Sciatic nerve (tissue), 2 donors: ENCODE measurements at places on chromosomes 1 and 21. TPM values are rescaled to one million over a fixed set of nuclear protein-coding genes. Genes with fewer than 3 reads are reported as not detected.

- DNase-seq, result no peak
Observed at GRCh38 chr1:222547944-222548671, at the start of gene HHIPL2. Gene HHIPL2, minus strand, starts transcription at chr1:222548104. Its CDS starts 60 bp downstream, at chr1:222548044.

- no peak for DNase-seq
Observed at GRCh38 chr1:194084755-194085154, 898.3 kb upstream of the B3GALT2 start.

GRCh38 chr1:207619871-207620542 is 24.9 kb upstream of the CR1L start:
- no peak for DNase-seq

DNA sequence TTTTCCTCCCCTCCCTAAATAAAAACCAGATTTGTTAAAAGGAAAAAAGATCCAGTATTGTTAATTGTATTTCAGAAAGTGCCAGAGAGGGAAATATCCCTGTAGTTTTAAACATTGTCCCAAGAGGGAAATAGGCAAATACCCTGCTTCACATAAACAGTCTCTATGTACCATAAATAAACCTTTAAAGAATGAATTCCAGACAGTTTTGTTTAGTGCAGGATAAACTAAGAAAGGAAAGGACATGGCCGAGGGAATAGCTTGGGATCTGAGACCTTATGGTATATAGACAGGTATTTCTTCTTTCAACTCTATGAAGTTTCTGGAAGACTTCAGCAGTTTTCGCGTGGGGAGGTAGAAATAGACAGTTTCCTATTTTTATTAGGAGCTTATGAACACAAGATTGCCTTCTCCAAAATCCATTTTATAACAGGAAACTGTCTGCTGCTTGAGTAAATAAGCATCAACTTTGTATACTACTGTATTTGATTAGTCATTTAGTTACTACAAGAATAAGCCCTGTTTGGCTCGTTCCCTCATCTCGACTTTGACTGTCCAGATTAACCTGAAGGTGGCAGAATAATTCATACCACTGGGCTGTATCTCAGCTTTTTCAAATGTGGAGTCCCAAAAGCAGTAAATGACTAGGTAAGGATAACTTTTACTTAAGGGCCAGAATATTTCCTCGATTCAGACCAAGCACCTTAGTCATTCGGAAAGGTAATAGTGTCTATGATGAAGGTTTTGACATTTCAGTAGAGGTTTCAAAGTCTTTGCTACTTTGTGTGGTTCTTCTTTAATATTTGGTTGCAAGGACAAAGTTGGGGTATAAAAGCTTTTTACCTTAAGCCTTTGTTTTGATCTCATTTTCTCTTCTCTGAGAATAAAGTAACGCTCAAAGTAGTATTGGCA is 177.5 kb downstream of the VPS13D start:
- DNase-seq, result no peak

Gene TEKT2
- total RNA-seq, result 0.98 TPM

DNA sequence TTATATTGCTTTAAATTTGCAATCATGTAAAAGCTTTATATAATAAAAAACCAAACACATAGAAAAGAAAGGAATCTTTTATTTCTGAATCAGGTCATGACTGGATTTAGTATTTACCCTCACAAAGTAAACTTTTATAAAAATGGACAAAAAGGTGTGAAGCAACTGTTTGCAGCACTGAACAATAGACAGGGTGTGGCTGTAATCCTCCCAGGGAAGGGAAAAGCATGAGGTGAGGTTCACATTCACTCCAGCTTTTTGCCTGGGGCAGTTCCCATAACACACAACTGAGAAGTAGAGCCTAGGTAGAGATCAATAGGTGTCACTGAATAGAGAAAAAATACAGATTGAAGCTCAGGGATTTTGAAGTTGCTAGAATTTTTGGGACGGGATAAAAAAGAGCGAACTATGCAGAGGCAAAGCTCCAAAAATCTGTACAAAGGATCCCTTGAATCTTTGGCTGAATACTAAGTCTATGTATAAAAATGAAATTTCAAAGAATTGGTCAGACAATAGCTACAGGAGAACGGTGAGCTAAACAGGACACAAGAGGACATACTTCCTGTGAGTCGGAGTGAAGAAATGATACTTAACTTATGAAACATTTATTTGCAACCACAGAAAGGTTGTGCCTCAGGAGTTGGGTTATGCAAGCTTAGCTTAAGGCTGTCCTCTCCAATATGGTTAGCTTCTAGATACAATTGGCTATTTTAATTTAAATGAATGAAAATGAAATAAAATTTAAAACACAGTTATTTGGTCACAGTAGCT is 162.0 kb upstream of the ZP4 start:
- no peak for DNase-seq

Gene STXBP3
- 78.0 TPM for total RNA-seq

DNA sequence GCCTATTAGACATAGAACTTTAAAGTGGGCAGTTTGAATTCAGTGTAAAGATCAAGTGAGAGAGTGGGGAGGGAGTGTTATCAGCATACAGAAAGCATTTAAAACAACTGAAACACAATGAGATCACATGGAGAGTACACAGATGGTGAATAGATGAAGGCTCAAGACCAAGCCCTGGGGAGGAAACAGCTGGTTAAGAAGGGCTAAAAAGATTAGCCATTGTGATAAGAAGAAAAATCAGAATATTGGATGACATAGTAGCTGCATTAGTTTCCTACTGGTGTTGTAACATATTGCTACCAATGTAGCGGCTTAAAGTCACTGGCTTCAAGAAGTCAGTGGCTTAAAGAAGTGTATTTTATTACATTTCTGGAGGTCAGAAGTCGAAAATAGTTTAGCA is 443.4 kb upstream of the RGS18 start:
- no peak for DNase-seq

- DNase-seq, result no peak
Observed at GRCh38 chr1:30444401-30444800, 279.0 kb downstream of the MATN1 start.

DNA sequence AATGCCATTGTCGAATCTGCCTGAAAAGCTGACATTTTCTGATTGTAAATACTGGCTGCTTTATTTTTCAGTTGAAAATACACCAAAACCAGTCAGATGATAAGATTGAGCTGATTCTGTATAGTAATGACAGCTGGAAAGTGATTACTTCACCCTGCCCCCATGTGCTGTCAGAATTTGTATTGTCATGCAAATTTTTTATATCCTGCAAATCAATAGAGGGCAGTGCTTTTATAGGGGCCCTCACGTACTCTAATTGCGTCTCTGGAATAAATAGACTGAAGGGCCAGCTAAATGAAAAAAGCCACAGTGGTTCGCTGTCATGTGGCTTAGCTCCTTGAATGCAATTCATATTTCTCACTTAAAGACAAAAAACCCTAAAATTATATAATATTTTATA is 208.6 kb downstream of the LHX8 start:
- DNase-seq, result no peak

Gene GJA9
- not detected for total RNA-seq

- DNase-seq, result no peak
Observed at GRCh38 chr1:218728898-218729565, 383.9 kb downstream of the TGFB2 start.

Gene CYP4B1
- total RNA-seq, result 20.9 TPM

DNA sequence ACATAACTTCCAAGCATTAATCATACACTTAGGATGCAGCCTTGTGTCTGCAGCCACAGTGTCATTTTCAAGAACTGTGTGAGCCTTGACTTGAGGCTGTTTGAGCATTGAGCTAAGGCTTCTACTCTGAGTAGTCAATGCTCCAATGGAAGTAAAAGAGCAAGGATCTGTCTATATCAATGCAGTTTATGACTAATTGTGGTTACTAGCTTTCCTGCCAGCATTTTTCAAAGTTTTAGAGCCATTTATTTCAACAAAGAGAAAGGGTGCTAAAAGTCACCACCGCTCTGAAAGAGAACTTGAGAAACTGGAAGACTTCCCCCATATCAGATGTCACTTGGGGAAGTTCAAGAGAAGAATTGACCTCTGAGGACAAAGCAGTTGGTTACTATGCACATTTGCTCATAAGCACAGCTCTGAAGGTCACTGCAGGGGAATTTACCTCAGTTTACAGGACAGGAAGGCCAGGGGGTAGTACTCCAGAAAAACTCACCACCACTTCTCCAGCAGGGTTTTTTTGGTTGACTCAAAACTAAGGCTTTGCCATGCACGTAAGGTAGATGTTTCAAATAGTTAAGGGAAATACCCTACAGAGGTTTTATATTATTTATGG is 24.5 kb upstream of the RGS1 start:
- no peak for DNase-seq

DNA sequence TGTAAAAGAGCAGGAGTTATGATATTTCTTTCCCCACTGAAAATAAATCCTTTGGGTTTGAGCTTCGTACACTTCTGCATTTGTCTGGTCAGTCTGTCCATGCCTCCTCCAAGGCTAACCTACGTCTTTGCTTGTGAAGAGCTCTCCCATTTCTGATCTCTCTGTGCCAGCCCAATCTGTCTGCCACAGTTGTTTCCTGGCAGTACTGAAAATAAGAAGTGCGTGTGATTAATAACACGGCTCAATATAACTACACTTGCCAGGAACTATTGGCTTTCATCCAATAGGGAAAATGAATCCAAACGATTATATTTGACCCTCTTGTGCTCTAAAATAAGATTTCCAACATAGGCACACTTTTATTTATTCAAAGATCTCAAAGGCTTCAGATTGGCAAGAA is 19.2 kb upstream of the COL24A1 start:
- DNase-seq, result no peak

Gene TUFT1
- 3.2 TPM for total RNA-seq

Gene LIN28A
- total RNA-seq, result not detected

DNA sequence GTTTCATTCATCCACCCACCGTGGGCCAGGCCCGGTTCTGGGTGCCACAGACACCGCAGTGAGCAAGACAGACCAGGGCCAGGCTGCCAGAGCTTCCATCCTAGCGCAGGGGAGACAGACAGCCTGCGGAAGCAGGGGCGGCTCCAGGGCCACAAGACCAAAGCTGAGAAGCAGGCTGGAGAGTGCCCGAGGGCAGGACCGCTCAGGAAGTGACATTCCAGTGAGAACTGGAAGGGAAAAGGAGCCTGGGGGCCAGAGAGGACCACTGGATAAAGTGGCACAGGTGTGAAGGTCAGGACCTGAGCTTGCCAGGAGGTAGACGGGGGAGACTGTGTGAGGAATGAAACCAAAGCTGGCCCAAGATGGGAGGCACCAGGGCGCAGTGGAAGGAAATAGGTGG is 59.5 kb upstream of the EFHD2 start:
- DNase-seq, result no peak

DNA sequence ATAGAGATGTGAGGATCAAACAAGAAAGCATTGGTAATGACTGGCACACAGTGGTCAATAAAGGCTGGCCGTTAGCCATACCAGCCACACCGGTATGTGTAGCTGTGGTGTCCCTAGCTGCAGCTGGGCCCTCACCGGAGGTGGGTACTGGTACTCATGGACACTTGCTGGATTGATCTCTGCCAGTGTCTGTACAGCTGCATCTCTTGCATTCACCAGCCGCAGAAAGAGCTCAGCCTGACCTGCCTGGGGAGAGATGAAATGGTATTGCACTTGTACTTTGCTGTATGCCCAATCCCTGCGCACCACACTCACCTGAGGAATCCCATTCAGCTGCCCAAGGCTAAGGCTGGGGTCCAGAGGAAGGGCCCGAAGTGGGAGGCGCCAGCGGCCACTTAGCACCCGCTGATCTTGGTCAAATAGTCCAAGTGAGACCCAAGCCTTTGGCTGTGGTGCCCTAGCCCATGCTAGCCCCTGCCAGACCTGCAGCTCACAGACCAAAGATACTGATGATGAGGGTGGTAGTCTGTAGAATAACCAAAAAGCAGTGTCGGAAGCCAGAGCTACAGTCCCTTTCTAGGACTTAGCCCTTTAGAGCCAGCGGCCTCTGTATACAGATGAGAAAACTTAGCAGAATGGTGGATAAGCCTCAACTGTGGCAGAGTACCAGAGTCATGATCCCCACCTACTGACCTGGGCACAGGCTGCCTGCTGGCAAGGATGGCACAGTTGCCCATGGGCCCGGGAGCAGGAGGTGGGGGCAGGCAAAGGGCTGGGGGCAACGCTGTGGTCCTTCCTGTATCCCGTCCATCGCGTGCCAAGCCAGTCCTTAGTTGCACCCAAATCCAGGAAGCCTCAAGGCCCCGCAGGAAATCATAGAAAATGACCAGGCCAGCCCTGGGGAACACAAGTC is 3.0 kb downstream of the CCDC17 start:
- DNase-seq, result no peak

Gene RAP1GAP
- 14.7 TPM for total RNA-seq

Gene HTR1D
- total RNA-seq, result 2.1 TPM

GRCh38 chr1:52633291-52633754 is 355 bp downstream of the SHISAL2A start:
- DNase-seq, result no peak

DNA sequence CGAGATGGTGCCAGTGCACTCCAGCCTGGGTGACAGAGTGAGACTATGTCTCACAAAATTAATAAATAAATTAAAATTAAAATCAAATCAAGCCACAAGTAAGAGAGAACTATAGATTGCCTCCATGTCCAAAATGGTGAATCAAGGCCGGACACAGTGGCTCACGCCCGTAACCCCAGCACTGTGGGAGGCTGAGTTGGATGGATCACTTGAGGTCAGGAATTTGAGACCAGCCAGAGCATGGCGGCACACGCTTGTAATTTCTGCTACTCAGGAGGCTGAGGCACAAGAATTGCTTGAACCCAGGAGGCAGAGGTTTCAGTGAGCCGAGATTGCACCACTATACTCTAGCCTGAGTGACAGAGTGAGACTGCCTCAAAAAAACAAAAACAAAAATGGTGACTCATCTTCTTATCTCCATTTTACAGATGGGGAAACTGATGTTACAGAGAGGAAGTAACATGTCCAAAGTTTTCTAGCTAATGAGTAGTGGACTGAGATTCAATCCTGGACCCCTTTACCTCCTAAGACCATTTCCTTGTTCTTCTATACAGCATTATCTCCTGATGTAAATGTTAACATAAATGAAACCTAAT is 99.0 kb upstream of the HNRNPU start:
- no peak for DNase-seq

DNA sequence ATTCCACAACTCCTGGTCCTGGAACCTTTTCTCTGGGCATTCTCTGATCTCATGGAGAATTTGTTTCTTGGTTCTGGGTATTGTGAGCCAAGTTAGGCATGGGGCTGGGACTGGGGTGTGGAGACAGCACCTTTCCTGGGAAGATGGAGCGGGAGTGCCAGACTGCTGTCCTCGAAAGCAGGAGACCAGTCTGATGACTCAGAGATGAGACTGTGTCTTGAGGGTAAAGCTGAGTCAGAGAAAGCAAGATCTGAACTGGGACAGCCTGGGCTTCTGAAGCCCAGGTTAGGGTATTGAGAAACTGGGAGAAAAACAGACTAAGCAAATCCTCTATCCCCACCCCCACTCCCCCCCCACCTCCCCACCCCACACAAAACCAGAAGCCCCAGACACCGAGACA is 2.2 kb upstream of the KANK4 start:
- no peak for DNase-seq

- no peak for DNase-seq
Observed at GRCh38 chr1:184635347-184635979, 119.2 kb downstream of the EDEM3 start.

Gene FCRL6
- total RNA-seq, result 1.2 TPM

GRCh38 chr1:201734786-201735185 is 94.2 kb upstream of the IPO9 start:
- no peak for DNase-seq

Gene LRRIQ3
- total RNA-seq, result 0.49 TPM

- no peak for DNase-seq
Observed at GRCh38 chr1:234214911-234215892, 158.1 kb upstream of the COA6 start.

Gene HUNK
- total RNA-seq, result 0.53 TPM

Gene FMO5
- total RNA-seq, result 3.3 TPM

- peak; percentile 82 for DNase-seq
Observed at GRCh38 chr1:201538612-201539551, at the start of gene NAV1. Gene NAV1, plus strand, starts transcription at chr1:201539127. Its CDS starts 83,758 bp downstream, at chr1:201622885.

Gene BMP8B
- 40.2 TPM for total RNA-seq

- DNase-seq, result no peak
Observed at GRCh38 chr1:33641104-33641830, 168.8 kb downstream of the ZSCAN20 start.
